ENCODE measurements at places on chromosomes 4 and X.

GRCh38 chr4:72568959-72569718 is at the start of gene ADAMTS3:
TSS of gene ADAMTS3 (minus strand) at chr4:72569221. CDS start at chr4:72568762, 459 bp downstream.
- no peak for DNase-seq

- no peak for DNase-seq
These were observed 12.3 kb downstream of the ETDA start for GRCh38 chrX:135264206-135264605.

GRCh38 chr4:185992585-185992984 is 76.4 kb upstream of the TLR3 start:
- no peak for DNase-seq

DNA sequence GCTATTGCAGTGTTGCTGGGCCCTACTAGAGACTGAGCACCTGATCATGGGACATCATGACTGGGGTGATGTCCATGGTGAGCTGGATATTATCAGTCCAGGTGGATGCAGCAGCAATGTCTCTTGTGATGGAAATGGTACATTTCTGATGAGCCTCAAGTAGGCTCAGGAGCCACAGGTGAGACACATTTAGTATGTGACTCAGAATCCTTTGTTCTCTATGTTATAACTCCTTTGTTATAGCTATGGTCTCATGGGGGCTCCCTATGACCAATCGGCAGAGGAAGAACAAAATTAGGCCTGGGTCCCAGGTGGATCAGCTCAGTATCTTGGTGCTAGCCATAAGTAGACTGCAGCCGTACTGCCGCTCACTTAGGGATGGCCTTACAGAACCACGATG is 107.9 kb upstream of the FAT1 start:
- no peak for DNase-seq

GRCh38 chr4:48949086-48949485 is 37.0 kb upstream of the CWH43 start:
- no peak for DNase-seq

DNA sequence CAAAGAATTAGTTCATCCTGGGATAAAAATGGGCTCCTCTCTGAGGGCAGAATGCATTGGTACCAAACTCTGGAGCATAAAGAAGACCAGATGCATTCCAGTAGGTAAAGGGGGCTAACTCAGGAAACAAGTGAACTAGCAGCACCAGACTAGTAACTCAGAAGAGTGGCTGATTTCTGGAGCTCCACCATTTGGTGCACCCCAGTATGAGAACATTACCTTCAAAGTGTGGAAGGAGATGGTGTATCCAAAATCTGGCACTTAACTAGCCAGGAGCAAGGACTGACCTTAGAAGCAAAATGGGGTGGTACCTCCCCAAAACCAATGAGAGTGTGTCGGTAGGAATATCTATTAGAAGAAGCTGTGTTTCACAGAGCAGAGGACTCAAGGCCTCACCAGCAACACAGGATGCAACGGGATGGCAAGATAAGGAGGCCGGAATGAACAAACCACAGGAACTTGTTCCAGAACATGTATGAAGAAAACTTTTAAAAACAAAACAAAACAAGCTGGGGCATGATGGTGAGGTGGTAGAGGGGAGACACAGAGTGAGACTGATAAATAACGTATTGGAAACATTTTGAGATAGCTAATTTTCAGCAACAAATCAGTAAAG is 142.3 kb downstream of the INPP4B start:
- DNase-seq, result no peak

DNA sequence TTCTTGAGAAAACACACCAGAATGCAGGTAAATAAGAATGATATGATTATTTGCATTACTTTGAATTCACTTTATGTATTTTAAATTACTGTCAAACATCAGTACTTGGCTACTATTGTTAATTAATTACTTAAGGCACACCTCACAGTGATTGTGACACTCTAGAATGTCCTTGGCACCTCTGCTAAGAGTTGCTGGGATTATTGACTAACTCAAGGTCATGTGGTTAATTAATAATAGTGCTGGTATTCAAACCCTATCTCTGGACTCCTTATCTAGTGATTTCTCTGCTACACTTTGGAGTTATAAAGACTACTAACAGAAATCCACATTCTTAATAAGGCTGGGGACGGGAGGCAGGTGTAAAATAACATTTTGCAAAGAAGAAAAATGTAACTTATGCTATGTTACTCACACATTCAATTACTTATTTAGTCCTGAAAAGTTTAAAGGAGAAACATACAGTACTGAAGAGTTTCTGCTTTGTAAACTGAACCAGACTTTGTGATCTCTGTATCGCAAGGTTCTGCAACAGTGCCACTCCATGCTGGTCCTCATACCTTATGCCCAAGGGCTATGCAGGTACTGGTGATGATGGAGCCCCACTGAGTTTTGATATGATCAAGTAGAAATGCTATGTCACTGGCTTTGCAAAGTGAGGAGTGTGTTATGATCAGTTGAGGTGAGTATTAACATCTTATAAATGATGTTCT is 242.7 kb downstream of the MID1IP1 start:
- DNase-seq, result no peak

DNA sequence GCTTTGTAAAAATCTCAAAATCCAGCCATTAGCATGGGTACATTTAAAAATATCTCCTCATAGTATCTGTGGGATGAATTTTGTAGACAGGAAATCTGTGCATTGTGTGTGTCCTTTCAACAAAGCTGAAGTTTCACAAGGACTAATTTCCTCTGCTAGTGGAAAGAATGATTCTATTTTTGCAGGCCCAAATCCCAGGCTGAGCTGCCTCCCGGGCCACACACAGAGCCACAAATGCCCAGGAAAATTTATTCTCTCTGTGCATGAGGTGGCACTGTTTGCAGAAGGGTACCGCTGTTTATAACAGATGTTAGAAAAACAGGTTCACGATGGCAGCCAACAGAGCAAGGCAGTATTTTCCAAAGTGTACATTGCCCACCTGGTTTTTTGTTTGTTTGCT is 11.0 kb upstream of the VCX3B start:
- no peak for DNase-seq

DNA sequence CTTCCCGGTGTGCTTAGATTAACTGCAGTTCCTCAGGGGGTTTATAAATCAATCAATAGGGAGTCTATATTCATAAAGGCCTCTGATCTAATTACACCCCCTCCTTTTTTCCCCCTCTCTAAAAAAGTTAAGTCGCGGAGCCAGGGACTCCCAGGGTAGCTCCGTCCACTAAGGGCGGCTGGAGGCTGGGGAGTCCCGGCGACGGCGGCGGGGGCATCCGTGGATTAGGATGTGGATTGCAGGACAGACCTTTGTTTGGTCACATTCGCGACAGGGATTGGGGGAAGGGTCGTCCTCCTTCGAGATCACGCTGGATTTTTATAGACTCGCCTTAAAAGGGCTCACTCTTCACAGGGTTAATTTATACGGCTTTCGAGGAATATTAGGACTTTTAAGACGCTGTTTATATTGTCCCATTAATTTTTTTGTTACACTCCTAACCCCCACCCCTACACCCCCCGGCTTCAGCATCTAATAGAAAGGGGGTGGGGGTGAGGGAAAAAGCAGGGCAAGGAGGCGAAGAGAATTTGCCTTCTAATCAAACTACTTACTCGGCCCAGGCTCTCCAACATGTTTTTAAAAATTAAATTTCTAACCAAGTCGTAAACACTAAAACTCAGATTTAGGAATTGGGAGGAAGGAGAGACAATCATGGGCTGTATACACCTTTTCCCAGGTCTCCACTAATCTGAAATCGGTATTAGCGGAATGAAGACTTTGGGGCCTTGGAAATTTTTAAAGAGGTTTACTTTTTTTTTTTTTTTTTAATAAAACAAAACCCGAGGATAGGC is 8.5 kb downstream of the PITX2 start:
- no peak for DNase-seq

DNA sequence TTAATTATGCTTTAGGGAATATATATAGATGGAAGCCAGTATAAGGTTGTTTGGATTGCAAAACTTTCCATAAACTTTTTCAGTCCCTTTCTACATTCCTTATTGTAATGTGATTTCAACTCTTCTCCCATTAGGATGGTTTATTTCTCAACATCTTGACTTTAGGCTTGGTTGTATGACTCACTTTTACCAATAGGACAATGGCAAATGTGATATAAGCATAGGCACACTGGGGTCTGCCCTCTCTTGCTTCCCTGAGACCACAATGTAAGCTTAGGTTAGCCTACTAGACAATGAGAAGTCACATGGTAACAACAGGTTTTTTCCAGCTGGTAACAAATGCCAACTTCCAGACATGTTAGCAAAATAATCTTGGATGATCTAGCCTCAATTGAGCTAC is 163.3 kb upstream of the RBPJ start:
- no peak for DNase-seq

- DNase-seq, result no peak
These were observed 107.5 kb upstream of the MAGEC2 start for GRCh38 chrX:142312591-142312990.

DNA sequence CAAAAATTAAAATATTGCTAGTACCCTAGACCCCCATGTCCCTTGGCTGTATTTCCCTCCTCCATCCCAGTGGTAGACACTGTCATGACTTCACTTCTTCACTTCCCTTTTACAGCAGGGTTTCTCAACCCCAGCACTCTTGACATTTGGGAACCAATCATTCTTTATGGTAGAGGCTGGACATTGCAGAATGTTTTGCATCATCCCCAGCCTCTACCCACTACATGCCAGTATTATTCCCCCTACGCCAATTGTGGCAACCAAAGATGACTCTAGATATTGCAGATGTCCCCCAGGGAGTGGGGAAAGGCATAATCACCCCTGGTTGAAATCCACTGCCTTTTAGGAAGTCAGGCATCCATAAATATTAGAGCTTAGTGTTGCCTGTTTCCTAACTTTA is 138.6 kb downstream of the AMELX start:
- DNase-seq, result no peak

DNA sequence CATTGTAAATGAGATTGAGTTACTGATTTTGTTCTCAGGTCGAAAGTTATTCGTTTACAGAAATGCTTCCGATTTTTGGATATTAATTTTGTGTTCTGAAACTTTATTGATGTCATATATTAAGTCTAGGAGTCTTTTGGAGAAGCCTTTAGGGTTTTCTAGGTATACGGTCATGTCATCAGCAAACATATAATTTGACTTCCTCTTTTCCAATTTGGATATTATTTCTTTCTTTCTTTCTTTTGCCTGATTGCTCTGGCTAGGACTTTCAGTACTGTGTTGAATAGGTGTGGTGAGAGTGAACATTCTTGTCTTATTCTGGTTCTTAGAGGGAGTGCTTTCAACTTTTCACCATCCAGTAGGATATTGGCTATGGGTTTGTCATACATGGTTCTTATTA is 35.4 kb upstream of the PDLIM5 start:
- no peak for DNase-seq

DNA sequence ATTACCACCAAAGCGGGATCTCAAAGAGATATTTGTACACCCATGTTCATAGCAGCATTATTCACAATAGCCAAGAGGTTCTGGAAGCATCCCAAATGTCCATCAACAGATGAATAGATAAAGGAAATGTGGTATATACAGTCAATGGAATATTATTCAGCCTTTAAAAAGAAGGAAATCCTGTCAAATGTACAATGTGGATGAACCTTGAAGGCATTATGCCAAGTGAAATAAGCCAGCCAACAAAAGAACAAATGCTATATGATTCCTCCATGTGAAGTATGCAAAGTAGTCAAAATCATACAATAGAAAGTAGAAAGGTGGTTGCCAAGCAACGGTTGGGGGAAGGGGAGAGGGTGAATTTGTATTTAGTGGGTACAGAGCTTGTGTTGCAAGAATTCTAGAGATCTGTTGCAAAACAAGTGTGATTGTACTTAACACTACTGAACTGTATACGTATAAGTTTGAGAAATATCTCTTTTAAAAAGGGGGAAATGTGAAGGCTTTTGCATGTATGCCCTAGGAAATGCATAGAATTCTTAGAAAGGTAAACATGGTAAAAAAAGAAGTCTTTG is 5.0 kb upstream of the ZRSR2 start:
- DNase-seq, result no peak

- no peak for DNase-seq
These were observed 130.1 kb downstream of the MGST2 start for GRCh38 chr4:139795527-139796314.

GRCh38 chrX:37830371-37830770 is 17.0 kb downstream of the DYNLT3 start:
- DNase-seq, result no peak

- no peak for DNase-seq
These were observed 43.4 kb upstream of the GEMIN8 start for GRCh38 chrX:14073071-14073470.

GRCh38 chrX:118352566-118352965 is 6.7 kb downstream of the WDR44 start:
- DNase-seq, result no peak

DNA sequence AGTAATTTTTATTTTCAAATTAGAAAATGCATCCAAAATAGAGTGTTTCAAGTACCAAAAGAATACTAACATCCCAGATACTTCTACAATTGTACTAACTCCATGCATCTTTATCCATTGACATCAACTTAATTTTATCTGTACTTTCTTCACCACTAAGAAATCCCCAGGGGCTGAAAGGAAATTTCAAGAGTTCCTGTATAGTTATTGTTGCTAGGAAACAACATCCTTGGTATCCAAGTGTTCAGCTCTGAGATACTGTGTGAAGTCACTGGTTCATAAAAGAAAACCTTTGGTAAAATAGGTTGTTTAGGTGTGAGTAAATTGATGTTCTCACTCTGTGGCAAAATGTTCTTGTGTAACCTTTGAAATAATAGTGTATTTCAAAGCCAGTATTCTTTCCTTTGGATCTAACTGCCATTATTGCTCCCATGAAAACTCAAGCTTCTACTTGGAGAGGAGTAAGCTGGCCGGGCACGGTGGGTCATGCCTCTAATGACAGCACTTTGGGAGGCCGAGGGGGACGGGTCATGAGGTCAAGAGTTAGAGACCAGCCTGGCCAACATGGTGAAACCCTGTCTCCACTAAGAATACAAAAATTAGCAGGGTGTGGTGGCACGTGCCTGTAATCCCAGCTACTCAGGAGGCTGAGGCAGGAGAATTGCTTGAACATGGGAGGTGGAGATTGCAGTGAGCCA is 72.9 kb downstream of the COMMD8 start:
- no peak for DNase-seq

DNA sequence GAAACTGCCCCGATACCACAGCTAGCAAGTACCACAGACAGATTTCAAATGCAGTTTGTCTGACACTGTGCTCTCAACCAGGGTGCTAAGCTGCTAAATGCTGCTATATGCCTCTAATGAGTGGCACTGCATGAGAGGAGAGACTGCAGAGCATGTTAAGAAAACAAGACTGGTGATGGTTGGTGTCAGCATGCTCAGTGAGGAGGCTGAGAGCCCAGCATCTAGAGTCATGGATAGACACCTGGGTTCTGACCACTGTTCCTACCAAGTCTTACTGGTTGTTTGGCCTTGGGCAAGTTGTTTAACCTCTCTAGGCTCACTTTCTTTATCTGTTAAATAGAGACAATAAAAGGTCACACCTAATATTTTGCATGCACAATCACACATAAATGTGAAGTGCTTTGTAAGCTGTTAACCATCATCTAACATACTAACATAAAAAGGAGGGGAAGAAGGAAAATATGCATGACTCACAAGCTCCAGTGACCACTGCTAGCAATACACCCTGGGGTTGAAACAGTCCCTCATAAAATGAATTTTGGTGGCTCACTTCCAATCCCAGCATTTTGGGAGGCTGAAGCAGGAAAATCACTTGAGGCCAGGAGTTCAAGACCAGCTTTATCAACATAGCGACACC is 20.7 kb downstream of the HHIP start:
- no peak for DNase-seq

All from activated CD4-positive, CD25-positive, alpha-beta regulatory T cell treated with anti-CD3 and anti-CD28 coated beads, Interleukin-2, amount 50 U/mL, for 72 hours (primary cell).